MV-4-11 (cell line): ENCODE measurements at places on chromosomes 3 and 15.

- no peak for DNase-seq
Observed at GRCh38 chr3:2098398-2099027, at the start of gene CNTN4. Gene CNTN4 (plus strand): TSS chr3:2098866.

DNA sequence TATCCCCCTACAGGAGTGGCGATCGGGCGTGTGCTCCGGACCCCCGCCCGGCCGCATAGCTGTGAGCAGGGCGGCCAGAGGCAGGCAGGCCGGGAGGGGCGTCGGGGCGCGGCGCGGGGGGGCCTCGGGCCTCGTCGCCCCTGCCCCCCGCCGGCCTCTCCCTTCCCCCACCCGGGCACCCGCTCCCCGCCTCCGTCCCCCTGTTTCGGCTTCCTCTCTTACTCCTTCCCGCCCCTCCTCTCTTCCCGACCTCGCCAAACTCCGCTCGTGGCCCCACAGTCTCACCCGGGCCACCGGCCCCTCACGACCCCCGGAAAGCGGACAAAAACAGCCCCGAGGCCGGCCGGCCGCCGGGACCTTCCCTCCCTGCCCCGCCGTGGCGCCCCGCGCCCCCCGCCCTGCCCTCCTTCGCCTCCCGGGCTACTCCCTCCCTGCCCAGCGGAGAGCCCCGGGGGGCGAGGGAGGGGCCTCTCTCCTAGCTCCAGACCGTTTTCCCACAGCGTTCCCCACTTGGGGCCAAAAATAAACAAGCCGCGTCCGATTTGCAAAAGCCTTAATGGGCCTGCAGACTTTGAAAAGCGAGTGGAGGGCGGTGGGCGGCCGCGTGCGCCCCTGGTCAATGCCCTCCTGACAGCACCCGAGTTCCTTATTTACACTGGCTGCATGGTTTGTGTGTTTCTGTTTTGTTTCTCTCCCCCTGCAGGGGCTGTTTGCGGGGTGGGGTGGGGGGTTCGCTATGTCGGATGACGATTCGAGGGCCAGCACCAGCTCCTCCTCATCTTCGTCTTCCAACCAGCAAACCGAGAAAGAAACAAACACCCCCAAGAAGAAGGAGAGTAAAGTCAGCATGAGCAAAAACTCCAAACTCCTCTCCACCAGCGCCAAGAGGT lies 1.0 kb downstream of the UBE2E1 start:
- DNase-seq, result no peak

GRCh38 chr15:87570206-87570605 lies 686.3 kb downstream of the NTRK3 start:
- DNase-seq, result no peak

DNA sequence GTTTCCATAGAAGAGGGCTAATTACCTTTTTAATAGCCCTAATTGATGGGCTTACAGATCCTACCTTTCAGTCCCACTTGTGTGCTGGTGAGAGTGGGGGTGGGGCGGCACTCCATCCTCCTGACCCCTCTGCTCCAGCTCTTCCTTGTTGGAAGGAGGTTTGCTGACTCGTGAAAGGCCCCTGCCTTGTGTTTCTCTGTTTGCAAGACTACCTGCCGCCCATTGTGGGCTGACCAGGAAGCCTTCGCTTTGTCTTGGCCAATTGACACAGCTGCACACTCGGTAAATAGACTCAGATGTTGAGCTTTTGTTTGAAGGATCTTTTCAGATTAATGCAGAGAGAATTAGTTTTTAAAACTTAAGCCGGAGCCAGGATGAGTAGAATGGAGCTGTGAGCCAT lies 197.3 kb upstream of the HES1 start:
- DNase-seq, result no peak

DNA sequence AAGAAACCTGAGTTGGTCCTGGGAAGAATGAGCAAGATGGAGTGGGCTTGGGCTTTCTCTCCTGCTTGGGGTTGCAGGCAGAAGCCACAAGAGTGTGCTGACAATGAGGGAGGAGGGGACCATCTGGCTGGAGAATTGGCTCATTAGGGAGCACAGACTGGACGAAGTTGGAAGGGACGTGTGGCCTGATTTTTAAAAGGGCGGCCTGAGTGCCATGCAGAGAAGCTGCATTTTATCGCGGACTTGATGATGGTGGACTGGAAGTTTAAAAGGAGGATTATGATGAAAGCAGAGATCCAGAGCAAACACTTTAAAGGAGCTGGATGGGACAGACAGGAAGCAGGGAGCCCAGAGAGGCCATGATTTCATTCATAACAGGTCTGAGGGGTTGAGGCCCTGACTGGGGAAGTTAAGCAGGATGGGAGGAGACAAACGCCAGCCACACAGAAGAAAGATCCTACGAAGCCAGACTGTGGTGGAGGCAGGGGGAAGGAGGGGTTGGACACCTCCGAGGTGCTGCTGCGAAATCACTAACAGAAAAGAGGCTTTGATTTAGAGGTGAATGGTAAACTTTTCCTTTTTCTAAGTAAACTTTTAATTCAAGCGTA lies 23.6 kb downstream of the TLNRD1 start:
- peak; percentile 41 for DNase-seq

DNA sequence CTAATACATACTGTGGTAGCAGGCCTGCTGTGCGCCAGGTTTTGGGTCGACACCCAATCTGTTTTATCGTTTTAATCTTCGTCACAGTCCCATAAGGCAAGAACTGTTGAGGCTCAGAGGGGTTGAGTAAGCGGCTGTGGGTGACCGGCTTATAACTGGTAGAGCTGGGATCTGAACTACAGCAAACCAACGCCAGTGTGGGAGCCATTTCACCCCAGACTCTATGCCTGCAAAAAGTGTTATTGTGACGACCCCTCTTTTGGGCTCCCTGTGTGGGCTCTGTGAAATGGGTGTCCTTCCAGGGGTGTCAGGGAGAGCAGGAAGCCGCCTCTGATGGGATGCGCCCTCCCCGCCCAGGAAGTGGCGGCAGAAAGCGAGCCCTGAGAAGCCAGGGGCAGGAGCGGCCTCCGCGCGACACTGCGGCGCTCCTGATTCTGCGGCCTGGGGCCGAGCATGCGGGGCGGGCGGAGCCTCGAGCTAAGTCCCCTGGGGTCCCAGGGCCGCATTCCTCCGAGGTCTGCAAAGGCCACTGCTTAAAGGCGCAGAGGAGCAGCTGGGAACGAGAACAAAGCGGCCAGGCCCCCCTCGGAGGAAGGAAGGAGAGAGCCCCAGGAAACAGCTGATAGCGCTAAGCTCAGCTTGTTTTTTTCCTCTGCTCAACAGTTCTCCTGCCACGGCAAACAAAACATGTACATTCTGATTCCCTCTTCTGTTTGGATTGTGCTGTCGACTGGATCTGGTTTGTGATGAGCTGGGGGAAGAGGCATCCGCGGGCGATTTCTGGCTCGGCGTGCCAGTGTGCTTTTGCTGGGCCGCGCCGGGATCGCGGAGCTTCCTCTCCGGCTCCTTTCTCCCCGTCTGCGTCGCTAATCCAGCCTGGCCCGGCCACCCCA lies 33.9 kb downstream of the GRK7 start:
- DNase-seq, result peak; percentile 42

DNA sequence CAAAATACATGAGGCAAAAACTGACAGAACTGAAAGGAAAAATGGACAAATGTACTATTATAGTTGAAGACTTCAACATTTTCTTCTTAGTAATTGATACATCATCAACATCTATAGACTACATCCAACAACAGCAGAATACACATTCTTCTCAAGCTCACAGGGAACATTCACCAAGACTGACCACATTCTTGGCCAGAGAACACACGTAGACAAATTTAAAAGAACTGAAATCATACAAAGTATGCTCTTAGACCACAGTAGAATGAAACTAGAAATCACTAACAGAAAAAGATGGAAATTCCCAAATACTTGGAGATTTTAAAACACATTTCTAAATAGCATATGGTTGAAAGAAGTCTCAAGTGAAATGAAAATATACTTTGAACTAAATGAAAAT lies 55.1 kb upstream of the NSMCE3 start:
- no peak for DNase-seq

- no peak for DNase-seq
Observed at GRCh38 chr3:43691120-43691995, 620 bp downstream of the ABHD5 start.

DNA sequence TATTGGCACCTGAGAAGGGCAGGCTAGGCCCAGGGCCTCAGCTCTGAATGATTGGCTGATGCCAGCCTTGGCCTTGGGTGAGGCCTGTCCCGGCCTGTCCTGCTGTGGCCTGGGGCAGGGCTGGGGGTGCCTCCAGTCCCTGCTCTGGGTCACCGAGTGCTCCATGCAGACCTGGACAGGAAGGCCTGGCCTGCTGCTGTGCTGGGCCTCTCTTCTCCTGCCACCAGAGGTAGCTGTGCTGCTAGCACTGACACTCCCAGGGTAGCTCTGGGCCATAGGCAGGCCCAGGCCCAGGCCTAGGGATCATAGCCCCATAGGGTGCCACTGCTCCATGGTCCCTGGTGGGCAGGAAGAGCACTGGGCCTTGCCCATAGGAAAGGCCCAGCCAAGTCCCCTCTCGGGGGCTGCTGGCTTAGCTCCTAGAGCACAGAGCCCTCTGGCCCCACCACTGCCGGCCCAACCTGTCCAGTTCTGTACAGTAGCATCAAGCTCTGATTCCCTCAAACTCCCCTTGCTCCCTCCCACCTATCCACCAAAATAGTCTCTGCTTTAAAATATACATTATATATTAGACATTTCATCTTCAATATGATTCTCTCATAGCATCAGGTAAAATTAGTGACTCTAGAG lies 18.2 kb downstream of the ABTB1 start:
- DNase-seq, result peak; percentile 42

DNA sequence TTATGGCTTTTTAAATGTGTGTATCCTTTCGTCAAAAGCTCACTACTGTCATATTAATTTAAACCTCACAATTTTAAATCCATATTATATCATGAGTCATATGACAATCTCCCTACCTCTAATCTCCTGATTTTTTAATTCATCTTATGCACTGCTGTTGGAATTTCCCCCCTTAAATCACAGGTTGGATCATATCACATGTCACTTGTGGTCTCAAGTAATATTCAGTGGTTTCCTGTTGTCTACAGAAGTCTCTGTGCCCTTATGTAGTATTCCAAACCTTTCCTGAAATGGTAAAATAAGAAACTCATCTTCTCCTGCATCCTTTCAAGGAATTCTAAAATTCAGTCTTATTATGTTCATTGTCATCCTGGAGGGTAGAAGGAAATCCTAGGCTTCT lies 116.0 kb upstream of the CBLB start:
- DNase-seq, result no peak

- peak; percentile 30 for DNase-seq
Observed at GRCh38 chr3:31534065-31534425, 1.3 kb downstream of the STT3B start.

GRCh38 chr3:27677565-27677964 lies 44.6 kb downstream of the EOMES start:
- DNase-seq, result no peak

DNA sequence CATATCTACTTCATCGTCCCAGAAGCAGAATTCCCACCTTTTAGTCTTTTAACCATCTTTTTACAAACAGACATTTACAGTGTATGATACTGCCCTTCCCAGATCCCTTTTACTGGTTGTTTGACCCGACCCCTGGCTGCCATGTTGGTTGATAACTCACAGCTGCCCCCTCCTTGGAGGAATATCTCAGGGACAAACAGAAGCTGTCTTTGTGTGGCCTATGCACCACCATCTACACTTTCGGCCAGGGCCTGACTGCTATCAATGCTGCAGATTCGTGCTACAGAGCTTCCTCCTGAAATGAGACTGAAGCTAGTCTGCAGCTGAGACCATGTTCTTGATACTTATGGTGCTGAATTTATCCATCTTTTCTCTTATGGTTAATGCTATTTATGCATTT lies 6.6 kb upstream of the POLQ start:
- DNase-seq, result no peak

DNA sequence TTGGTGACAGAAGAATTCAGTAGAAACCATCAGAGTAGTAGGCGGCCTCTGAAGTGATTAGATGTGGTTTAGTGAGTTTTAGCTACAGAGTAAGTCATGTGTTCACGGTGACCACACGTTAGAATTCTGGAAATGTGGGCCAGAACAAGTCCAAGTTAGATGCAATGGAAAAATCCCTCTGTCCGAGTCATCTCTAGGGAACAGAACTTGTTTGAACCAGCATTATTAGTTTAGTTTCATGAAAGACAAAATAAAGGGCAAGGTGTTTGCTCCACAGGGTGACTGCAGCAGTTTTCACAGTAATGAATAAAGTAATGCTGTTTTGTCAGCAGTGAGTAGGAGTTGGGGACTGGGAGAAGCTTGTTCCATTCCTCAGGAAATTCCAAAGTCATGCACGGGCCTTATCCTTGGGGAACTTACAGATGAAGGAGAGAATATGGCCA lies 100.2 kb downstream of the CGNL1 start:
- DNase-seq, result no peak

GRCh38 chr3:150348500-150348899 lies 59.6 kb upstream of the TSC22D2 start:
- DNase-seq, result peak; percentile 51

DNA sequence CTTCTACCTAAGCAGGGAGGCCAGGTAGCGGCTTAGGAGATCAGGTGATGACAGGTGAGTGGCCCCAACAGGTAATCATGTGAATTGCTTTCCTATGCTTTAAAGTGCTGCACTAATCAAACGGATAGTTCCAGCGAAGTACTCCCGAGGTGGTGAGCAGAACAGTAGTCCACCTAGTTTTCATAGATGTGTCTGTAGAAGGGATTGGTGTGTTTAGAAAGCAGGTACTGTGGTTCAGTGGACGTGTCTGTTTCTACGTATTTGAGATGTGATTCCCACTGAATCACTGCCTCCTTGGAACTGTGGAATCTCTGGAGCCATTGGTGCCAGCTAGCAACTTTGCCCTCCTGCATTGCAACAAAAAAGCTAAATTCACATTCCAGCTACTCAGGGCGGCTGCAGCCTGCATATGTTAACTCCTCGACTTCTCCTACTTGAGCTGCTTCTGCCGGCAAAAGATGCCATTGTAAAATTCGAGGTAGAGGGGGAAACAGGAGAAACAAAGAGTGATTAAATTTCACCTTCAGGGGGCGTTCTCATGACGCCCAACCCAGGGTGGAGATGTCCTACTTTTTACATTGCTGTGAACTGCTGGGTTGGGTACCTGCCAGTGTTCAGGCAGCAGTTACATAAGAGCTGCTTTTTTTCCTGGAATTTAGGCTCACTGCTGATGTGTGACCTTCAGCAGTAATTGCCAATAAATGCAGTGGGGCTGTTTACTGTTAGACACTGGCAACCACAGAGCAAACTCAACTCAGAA lies 227.3 kb downstream of the ITPR1 start:
- DNase-seq, result peak; percentile 17

DNA sequence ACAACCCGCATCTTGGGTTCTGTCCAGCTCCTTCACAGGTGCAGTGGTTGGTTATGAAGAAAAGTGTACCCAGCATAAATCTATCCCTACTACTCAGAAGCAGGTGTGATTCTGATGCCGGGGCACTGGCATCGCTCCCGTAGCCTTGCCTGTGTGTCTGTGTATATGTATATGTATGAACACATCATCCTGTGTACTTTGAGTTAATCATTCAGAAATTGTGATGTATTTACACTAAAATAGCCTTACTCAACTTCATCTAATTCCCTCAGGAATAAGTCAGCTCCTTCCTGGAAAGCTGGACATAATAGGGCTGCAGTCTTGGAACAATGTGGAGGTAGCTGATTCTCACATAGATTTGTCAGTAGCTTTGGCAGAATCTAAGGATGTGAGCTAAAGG lies 6.7 kb upstream of the ZBED2 start:
- DNase-seq, result no peak
